ENCODE measurements at places on chromosomes 6 and 20.

DNA sequence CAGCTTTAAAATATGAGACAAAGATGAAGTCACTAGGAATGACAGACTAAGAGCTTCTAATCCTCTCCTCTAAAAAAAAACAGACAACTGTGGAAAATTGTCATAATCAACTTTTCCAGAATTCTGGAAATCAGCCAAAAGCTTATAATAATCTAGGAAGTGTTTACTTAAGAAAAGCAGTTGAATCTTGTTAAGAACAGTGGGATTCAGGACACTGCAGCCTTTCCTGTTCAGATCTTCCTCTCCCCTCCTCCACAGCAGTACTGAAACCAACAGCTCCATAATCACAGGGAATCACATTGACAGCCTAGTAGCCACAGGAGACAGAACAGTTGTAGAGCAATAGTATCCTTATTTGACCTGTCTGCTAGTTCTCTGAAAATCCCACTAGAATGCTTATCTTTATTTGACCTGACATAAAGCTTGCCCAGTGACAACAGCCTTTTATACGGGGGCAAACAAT lies 41.6 kb downstream of the IBTK start:
- no peak for DNase-seq

DNA sequence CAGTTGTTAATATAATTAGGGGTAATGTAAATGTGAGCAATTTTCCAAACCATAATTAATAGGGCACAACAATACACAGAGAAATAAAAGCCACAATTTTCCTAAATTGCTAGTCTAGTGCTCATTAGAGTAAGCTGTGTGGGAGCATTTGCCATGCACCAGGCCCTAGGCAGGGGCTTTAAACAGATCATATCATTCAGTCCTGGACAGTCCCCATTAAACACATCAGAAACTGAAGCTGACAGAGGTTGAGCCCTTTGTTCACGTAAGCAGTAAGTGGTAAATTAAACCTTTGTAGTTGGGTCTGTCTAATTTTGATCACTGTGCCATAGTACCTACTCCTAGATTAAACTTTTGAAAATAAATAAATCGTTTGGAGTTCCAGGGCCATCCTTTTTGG lies 931.1 kb downstream of the C6orf118 start:
- no peak for DNase-seq

- no peak for DNase-seq
Measured at GRCh38 chr20:3227936-3228749, 10.8 kb downstream of the SLC4A11 start.

DNA sequence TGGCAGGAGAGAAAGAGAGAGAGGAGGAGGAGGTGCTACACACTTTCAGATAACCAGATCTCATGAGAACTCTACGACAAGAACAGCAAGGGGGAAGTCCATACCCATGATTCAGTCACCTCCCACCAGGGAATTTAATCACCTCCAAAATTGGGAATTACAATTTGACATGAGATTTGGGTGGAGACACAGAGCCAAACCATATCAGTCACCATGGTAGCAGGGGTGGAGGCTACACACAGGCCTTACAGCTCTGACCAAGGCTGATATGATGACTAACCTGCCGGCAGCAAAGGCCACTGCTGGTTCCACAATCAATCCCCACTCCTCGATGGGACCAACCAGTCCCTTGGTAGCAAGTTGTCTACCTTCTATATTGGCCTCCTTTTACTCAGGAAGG lies 13.6 kb upstream of the RBM24 start:
- DNase-seq: no peak

All from activated CD4-positive, CD25-positive, alpha-beta regulatory T cell treated with anti-CD3 and anti-CD28 coated beads, Interleukin-2, amount 50 U/mL, for 72 hours (primary cell).